ENCODE measurements at places on chromosomes 7 and 10. TPM values are rescaled to one million over a fixed set of nuclear protein-coding genes. Genes with fewer than 3 reads are reported as not detected.

Gene CYP2E1
- 0.83 TPM for total RNA-seq

- no peak for DNase-seq
Measured at GRCh38 chr10:112536663-112537062, 89.6 kb downstream of the VTI1A start.

GRCh38 chr10:15795036-15795792, 65.1 kb downstream of the MINDY3 start:
- no peak for DNase-seq

DNA sequence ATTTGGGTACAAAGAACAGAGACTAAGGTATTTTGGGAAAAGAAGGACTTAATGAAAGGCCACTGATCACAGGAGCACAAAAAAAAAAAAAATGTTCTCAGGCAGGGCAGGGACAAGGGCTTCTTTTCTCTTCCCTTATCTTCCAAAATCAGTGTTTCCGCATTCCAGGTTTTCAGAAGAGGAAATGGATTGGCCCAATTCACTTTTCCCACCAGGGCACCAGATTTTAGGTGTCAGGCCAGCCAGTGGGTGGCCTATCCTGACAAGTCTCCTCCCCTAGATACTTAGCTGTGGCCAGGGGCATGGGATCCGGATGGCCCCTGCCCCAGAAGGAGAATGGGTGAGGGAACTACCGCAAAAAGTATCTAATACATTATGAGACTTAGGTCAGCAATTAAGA, 88.9 kb upstream of the WAC start:
- DNase-seq, result no peak

DNA sequence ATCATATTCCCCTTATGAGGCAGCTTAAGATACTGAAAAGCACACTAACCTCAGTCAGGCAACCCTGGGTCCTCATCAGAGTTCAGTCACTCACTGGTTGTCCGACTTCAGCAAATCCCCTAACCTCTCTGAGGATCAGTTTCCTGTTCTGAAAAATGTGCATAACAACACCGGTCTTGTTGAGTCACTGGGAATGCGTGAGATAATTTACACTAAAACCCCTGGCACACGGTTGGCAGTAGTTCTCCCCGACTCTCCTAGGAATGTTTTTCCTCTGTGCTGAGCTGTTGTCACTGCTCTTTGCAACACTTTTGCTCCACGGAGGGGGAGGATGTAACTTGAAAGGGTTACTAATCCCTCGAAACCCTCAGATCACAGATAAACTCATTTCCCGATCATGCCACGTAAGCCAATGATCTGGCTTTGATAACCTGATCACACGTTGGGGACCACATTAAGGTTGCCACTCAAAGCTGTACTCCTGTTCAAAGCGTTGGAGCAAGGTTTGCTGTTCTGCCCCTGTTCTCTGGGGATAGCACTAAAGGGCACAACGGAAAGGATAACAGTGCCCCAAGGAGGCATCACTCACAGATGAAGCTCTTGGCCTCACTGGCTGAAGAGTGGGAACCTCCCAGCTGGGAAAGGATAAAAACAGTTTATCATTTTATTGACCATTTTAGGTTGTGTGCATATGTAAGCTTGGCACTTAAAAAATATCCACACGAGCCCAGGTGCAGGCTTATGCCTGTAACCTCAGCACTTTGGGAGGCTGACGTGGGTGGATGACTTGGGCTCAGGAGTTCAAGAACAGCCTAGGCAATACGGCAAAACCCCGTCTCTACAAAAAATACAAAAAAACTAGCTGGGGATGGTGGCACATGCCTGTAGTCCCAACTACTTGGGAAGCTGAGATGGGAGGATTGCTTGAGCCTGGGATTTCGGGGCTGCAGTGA, 5.0 kb upstream of the RBM17 start:
- peak; percentile 85 for DNase-seq

- peak; percentile 29 for DNase-seq
Measured at GRCh38 chr7:155506854-155507337, 39.5 kb downstream of the CNPY1 start.

- no peak for DNase-seq
Measured at GRCh38 chr7:18508443-18509427, 13.2 kb downstream of the HDAC9 start.

DNA sequence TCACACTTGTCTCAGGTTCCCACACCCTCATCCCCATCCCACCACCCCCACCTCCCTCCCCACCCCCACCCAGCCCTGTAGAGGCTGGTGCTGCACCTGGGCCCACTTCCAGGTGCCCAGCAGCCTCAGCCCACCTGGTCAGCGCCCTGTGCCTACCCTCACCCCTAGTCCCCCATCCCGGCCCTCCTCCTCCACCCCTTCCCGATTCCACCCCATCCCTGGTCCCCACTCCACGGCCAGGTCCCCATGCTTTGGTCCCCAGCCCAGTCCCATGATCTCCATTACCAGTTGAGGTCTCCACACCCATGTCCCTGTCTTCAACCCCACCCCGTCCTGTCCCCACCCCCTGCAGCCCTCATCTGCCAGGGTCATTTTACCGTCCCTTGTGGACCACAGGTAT, 24.6 kb upstream of the CNPY1 start:
- DNase-seq, result no peak
